Daoy (cell line): ENCODE measurements at places on chromosomes 3 and 15. TPM values are rescaled to one million over a fixed set of nuclear protein-coding genes. Genes with fewer than 3 reads are reported as not detected.

GRCh38 chr3:44762690-44763089 is 1.1 kb downstream of the KIF15 start:
- no peak for DNase-seq

- no peak for DNase-seq
Observed at GRCh38 chr15:75025107-75025506, 1.7 kb downstream of the PPCDC start.

DNA sequence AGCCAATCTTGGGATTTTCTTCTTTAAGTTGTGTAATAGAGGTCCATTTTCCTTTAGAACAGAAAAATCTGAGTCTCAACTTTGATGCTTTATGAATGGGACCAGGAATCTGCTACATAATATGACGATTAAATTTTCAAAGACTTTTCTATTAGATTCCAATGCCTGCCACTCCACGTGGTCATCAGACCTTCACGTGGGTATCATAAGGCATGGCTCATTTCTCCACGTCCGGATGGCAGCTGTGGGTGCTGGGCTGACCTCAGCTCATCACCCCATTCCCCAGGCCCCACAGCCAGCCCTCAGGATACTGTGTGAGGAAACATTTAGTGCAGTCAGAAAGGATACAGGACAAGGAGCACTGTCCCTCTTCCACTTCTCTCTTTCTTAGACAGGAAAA is 159.7 kb downstream of the SEMA6D start:
- no peak for DNase-seq

GRCh38 chr3:172776049-172776717 is 25.7 kb downstream of the ECT2 start:
- DNase-seq, result no peak

GRCh38 chr15:73985101-73985873 is 6.8 kb downstream of the STOML1 start:
- peak; percentile 56 for DNase-seq

GRCh38 chr15:63708126-63708772 is 111.1 kb downstream of the FBXL22 start:
- no peak for DNase-seq

GRCh38 chr15:67307156-67307555 is 52.6 kb downstream of the IQCH start:
- no peak for DNase-seq

GRCh38 chr3:38190481-38190881 is 25.1 kb downstream of the OXSR1 start:
- DNase-seq, result no peak

- peak; percentile 59 for DNase-seq
Observed at GRCh38 chr15:48358229-48359152, 27.3 kb downstream of the DUT start.

DNA sequence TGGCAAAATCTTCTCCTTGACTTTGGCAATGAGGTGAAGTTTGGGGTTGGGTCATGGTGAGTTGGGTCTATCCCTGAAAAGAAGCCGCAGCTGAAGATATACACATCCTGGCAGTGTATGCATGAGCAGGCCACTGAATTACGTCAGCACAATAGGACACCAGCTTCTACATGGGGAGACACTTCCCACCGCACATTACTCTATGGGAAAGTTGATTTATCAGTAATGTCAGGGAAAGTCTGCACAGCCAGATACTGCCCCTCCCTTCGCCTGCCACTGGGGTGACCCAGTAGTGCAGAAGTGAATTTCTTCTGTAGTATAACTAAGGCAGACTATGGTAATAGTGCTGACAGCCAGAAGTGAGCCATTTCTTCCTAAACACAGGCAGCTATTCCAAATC is 245.0 kb downstream of the NTRK3 start:
- DNase-seq, result no peak

GRCh38 chr15:69996321-69997160 is 101.2 kb downstream of the TLE3 start:
- no peak for DNase-seq

DNA sequence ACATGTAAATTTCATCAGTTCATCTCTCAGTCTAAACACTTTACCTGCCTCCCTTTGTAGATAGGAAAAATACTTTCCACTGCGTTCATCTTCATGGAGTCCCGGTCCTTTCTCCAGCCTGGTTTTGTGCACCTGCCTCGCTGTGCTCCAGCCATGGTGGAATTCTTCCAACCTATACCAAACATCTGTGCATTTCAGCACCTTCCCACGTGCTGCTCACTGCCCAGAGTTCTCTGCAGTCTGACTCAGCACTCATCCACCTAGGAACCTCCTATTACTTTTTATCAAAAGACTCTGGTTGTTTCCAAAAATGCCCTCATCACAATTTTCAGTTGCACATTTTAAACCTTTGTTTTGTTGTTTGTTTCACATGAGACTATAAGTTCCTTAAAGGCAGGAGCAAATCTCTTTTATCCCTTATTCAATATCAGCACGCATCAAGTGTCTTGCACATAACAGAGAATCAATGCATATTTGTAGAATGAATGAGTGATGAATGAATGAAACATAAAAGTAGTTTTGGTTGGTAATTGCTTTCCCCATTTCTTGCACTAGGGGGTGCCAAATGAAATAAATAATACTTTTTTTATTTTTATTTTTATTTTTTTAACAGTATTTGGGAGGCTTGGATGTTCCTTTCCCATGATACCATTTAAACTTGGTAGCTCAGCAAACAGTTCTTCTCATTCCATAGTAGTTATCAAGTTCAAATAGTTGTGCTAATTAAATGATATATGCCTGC is 30.2 kb upstream of the ADAMTS9 start:
- DNase-seq, result no peak

- no peak for DNase-seq
Observed at GRCh38 chr15:56631765-56632164, 101.5 kb downstream of the ZNF280D start.

The TEX9 gene
- total RNA-seq, result 7.3 and 13.5 TPM in 2 replicates

The TRIM59 gene
- 5.1 and 6.2 TPM in 2 replicates for total RNA-seq
